ENCODE measurements at places on chromosomes 13 and 19.

GRCh38 chr13:113164492-113164891 is 6.0 kb downstream of the PROZ start:
- no peak for DNase-seq

DNA sequence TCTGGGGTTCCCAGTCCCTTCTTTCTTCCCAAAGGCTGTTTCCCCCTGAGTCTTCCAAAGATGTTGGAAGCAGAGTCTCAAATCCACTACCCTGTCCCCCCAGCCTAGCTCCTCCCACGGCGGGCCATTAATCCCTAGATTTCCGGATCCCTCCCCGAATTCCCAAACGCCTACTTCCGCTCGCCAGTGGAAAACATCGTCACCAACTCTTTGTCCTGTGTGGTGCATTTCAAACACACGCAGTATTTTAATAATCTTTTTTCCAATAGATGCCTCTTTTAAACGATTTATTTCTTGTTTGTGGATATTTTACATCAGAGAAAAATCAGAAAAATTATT is 610 bp downstream of the ZNF791 start:
- DNase-seq, result no peak

DNA sequence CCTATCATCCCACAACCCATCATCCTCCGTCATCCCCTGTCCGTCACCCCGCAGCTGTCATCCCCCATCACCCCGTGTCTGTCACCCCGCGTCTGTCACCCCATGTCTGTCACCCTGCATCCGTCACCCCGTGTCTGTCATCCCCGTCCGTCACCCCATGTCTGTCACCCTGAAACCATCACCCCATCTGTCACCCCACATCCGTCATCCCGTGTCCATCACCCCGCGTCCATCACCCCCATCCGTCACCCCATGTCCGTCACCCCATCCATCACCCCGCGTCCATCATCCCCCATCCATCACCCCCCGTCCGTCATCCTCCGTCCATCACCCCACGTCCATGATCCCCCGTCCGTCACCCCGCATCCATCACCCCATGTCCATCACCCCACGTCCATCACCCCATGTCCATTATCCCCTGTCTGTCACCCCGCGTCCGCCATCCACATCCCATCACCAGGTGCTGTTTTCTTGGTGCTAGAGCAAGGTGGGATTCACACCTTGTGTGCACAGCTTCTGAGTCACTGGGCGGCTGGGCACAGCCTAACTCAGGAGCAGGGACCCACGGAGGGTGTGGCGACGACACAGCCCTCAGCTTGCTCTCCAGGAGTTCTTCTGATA is 24.2 kb downstream of the RASA3 start:
- no peak for DNase-seq

GRCh38 chr19:7219056-7219455 is 75.2 kb downstream of the INSR start:
- no peak for DNase-seq

DNA sequence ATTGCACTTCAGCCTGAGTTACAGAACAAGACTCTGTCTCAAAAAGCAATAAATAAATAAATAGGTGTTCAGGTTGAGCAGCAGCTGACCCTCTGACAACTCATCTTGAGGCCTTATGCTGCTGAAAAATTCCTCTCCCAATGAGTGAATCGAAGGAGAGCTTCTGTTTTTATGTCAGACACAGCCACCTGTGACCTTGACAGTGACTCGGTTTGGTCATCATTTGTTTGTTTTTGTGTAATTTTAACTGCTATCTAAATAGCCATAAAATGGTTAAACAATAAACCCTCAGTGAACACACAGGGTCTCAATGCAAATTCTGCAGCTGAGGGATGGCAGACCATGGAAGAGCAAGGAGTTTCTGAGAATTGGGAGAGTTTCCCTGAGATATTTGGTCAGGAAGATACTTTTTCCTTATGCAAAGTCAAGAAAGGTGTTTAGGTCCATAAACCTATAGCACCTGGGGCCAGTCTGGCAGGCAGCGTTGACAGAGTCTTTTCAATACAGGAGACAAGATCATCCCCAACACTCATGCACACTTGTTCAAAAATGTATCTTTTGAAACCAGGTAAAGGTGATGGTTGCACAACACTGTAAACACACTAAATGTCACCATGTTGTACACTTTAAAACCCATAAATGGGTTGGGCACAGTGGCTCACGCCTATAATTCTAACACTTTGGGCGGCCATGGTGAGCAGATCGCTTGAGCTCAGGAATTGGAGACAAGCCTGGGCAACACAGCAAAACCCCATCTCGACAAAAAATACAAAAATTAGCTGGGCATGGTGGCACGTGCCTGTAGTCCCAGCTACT is 16.6 kb upstream of the SLC25A30 start:
- DNase-seq, result no peak

GRCh38 chr13:77817521-77817920 is 101.1 kb downstream of the EDNRB start:
- DNase-seq, result no peak

- DNase-seq, result no peak
Observed at GRCh38 chr19:2983351-2984214, 6.2 kb downstream of the TLE6 start.

DNA sequence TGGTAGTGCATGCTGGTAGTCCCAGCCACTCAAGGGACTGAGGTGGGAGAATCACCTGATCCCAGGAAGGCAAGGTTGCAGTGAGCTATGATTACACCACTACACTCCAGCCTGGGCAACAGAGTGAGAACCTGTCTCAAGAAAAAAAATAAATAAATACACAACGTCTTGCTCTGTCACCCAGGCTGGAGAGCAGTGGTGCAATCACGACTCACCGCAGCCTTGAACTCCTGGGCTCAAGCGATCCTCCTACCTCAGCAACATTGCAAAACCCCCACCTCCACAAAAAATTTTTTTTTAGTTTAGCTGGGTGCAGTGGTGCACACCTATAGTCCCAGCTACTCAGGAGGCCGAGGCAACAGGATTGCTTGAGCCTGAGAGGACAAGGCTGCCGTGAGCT is 8.8 kb downstream of the TPM4 start:
- DNase-seq, result no peak

DNA sequence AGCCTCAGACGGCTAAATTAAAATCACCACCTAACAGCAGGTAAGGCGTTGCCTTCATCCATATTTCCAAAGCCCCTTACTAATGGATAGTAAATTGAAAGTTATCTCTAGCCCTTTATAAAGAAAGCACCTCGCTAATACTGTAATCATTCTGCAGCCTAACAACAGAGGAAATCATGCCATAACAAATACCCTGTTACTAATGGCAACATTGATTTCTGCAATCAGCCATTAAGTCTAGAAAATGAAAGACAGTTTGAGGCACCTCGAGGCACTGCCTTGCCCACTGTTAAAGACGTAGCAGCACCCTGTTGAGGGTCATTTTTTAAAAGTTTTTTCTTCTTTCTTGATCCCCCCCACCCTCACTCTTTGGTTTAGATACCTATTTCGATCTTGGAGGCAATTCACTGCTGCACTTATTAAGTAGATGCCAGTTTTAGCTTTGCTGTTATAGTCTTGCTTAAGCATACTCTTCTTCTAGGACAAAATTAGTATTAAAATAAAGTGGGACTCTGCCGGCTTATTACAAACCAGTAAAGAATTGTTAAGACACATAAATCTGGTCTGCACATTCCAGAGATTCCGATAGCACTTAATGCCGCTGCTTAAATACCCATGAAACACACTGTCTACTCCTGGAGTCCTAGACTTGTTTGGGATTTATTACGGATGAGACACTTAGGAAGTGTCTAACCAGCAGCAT is 74.8 kb downstream of the ZNF536 start:
- DNase-seq, result no peak

DNA sequence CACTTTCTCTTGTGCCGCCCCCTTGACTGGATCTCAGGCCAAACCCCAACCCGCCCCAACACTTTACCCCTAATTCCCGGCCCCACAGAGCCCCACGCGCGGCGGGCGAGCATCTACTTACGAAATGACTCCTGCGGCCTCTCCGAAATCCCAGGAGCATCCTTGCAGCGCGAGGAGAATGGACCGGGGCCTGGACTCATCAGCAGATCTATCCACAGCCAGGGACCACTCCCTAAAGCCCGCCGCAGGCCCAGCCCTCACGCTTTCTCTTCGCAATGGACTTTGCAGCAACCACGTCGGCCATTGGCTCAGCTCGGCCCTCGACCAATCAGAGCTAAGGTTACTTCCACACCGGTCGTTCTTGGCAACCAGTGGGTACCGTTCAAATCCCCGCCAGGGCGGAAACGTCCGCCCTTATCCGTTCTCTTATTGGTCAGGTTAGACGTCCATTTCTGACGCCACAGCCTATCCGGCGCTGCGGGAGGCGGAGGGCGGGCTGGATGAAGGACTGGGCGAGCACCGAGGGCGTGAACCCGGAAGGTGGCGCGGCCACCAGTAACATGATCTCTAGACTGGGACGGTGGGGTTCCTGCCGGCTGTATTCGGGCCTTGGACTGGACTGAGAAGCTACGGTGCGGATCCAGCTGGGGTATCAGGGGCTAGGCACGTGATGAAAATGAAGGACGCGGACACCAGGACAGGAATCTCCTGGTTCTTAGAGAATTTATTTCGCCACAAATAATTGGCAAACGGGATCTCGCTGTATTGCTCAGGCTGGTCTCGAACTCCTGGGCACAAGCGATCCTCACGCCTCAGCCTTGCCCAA is at the start of the genes CEP89 and FAAP24:
TSS of gene CEP89 (minus strand) at position 244 of the 826 bp plus-strand sequence. CDS start at position 160, 84 bp downstream.
TSS of gene FAAP24 (plus strand) at position 528 of the 826 bp plus-strand sequence. CDS start 955 bp downstream, outside the sequence.
- peak; percentile 97 for DNase-seq

DNA sequence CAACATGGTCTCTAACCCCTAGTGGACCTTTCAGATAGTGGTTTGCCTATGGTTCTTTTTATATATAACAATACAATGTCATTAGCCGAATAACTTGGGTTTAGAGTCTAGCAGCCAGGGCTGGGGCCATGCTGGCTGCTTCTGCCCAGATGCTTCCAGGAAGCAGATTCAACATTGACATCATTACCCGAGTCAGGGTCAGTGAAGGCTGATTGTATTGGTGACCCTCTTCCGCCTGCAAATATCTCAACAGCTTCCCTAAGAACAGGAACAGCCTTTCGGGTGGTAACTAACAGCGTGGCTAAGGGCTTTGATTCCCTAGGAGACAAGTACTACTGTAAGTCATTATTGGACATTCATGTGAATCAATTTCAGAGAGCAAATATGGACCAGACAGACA is 476.4 kb downstream of the UQCRFS1 start:
- DNase-seq, result no peak

DNA sequence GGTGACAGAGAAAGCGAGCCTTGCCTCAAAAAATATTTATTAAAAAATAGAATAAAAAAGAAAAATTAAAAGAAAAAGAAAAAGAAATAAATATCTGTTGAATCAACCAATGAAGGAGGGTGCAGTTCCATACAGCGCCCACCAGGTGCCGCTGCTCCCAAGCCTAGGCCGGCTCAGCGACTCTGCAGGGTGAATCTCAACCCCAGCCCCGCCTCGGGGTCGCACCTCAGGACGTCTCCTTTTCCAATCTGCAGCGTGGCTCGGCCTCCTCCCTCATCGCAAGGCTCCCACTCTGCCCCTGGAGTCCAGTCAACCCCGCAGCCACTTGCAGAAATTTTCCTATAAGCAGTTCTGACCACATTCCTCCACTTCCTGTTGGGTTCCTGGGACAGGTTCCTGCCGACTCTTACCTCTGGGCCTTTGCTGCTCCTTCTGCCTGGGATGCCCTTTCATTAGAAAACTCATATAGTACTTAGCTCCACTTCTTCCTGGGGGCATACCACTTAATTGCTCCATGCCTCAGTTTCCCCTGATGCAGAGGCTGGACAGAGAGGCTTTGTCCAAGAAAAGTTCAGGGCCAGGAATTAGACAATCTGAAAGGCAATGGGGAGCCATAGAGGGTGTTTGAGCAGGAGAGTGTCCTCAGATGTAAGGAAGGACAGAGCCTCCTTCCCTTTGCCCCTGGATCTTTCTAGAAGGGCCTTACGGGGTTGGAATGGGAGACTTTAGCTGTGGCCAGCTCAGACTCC is 24.3 kb downstream of the NFILZ start:
- DNase-seq, result peak; percentile 53

GRCh38 chr19:44552324-44552723 is 22.8 kb upstream of the CEACAM20 start:
- DNase-seq, result no peak

DNA sequence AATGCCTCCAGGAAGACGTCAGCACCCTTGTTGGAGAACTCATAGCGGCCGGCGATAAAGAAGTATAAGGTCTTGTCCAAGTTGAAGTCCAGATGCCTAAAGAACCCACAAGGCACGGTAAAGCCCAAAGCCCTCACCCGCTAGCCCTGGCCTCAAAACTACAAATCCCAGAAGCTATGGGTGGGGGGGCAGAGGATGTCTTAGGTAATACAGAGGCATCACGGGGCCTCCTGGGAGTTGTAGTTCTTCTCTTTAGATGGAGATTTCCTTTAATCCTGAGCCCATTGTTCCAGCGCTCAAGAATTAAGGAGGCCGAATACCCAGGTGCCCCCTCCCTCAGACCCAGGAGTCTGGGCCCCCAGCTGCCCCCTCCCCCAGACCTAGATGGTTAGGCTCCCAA is 10.8 kb downstream of the GYS1 start:
- no peak for DNase-seq

- no peak for DNase-seq
Observed at GRCh38 chr13:86900906-86901305, 770.3 kb upstream of the SLITRK5 start.

GRCh38 chr13:27821566-27821965 is 29.3 kb downstream of the GSX1 start:
- no peak for DNase-seq

DNA sequence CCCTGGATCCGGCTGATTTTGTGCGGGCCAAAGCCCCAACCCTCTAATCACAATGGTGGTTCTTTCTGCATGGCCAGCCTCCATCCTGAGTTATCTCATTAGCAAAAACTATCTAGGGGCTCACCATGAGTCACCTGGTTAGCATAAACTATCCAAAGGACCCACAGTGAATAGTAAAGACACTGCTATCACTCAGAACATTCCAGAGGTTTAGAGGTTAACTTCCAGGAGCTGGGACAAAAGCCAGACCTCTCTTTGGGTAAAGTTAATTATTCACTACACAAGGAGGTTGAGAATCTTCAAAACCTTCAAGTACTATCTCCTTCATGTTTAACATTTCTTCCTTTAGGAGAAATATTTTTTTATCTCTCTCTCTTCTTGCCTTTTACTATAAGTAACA is 18.8 kb upstream of the PPP5C start:
- no peak for DNase-seq

GRCh38 chr13:44140888-44141724 is 232.5 kb upstream of the SERP2 start:
- no peak for DNase-seq

- no peak for DNase-seq
Observed at GRCh38 chr13:65913173-65913572, 1317.0 kb downstream of the PCDH9 start.

GRCh38 chr19:16141043-16141442 is 2.4 kb upstream of the HSH2D start:
- no peak for DNase-seq

GRCh38 chr13:86135856-86136255 is 336.6 kb upstream of the SLITRK6 start:
- no peak for DNase-seq
